ENCODE measurements at places on chromosomes 6 and 20.

GRCh38 chr6:141303907-141304306 lies 828.8 kb upstream of the GJE1 start:
- no peak for DNase-seq

DNA sequence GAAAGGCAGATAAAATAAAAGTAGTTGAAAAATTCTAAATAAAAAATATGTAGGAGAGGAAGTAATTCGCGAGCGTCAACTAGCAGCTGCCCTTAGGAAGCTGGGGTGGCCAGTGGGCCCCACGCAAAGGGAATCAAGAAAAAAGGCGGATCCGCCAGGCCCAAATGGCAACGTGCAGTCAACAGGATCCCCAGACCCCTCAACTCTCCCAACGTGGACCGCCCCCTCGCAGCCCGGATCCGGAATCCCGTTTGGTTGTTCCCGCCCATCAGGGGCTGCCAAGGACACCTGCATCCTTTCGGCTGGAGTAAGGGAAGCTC lies 296 bp downstream of the DZANK1 start:
- DNase-seq = no peak

DNA sequence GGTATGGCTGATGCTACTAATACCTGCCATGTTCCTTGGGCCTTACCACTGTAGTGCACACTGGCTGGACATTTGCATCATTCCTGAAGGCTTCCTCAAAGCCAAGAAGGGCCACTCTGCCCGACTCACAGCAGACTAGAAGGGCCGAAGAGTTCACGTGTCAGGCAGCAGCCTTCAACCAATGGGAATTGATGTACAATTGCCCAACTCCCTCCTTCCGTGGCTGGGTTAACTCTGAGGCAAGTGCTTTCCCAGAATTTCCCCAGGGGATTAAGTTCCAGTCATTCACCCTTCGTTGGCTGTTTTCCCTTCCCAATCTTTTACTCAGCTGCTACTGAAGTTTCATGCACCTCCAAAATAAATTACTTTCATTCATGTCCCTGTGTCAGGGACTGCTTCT lies 29.8 kb downstream of the PSMB9 start:
- no peak for DNase-seq

GRCh38 chr6:37916675-37917074 lies 97.1 kb downstream of the ZFAND3 start:
- DNase-seq = no peak

- DNase-seq = no peak
Measured at GRCh38 chr20:825710-826421, 7.6 kb upstream of the FAM110A start.

GRCh38 chr6:48147051-48147450 lies 36.1 kb upstream of the PTCHD4 start:
- DNase-seq = no peak

DNA sequence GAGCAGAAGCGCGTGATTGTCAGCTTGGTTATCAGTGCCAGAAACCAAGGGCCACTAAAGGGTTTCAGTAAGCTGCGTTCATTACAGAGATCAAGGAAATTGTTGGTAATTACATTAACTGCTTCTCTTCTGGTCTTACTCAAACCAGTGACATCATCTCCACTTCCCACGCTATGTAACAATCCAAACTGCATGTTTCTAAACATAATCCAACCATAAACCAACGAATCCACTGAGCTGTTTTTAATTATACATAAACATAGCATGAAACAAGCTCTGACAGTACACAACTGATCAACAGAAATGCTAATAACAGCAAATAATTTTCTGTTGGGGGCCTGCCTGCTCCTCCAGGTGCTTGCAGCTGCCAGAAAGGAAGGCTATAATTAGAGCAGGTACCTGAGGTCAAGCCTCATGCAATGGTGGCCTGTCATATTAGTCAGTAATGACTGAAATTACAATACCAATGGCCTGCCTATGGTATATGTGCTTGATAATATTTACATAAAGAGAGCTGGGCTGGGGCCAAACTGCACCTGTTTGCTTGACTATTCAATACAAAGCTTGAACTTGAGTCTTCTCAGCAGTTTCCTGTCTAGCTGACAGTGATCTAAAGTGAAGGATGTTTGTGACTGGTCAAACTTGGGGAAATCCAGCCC lies 40.1 kb downstream of the ILRUN start:
- no peak for DNase-seq

DNA sequence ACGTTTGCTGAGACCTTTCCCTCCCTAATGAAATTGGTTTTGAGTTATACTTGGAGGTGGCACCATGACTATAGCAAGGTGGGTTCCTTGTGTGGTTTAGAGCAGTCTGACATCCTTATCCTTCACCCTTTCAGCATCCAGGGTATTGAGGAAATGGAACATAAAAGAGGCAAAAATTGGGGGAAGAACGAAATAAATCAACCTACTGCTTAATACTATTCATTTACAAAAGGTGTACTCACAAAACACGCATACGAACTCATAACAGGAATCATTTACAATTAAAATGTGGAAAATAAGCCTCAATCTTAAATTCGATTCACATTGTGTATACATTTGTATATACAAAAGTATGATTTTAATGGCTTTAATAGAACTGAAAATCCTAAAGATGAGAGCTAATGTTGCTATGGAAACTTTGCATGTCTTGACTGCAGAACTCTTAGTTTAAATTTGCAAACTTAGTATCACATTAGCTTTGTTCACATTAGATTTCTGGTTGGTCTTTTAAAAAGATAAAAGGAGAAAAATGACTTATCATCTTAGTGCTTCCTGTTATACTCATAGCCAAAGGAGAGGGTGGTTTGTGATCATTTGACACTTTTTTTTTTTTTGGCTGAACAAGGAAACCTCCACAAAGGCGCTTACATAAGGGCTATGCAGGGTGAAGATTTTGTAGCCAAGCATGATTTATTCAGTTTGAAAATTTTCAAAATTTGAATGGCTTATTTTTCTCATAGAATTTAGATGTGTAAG lies 76.1 kb upstream of the ATXN1 start:
- no peak for DNase-seq

GRCh38 chr6:82786248-82786647 lies 279.4 kb downstream of the UBE3D start:
- DNase-seq = no peak

DNA sequence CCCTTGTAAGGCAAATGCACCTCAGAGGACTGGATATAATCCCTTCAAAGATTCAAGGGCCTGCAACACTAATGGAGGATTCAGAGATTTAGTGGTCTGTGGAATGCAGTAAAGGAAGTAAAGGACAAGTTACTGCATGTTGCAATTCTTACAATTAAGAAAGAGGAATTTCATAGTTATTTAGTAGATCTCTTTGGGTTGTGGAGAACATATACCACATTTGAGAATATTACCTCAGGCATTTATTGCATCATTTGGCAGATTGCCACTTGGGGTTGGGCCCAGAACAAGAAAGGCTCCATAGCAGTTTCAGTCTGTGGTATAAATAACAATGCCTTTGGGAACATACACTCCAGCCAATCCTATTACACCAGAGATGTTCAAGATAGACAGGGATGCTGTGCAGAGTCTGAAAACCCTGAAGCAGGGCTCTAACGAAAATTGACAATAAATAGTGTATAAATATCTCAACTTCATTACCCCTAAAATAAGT lies 20.9 kb upstream of the EPM2A start:
- DNase-seq = no peak

DNA sequence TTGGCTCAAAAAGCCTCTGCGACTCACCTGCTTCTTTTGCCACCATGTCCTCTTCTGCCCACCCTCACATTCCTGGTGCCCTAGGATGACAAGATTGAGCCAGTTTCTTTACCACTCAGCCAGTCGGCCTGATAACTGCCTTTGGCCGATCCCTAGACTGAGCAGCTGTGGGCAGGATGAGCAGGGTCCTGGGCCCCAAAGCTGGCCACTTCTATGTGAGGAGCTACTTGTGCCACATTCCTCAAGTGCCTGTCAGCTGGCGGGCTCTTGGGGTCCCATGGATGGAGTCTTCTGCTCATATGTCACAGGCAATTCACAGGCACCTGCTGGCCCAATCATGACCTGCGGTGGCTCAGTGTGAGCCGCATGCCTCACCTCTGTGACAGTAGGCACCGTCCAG lies 16.5 kb downstream of the DYNLRB1 start:
- DNase-seq = no peak

- no peak for DNase-seq
Measured at GRCh38 chr6:151325075-151326050, 66.0 kb downstream of the ZBTB2 start.

DNA sequence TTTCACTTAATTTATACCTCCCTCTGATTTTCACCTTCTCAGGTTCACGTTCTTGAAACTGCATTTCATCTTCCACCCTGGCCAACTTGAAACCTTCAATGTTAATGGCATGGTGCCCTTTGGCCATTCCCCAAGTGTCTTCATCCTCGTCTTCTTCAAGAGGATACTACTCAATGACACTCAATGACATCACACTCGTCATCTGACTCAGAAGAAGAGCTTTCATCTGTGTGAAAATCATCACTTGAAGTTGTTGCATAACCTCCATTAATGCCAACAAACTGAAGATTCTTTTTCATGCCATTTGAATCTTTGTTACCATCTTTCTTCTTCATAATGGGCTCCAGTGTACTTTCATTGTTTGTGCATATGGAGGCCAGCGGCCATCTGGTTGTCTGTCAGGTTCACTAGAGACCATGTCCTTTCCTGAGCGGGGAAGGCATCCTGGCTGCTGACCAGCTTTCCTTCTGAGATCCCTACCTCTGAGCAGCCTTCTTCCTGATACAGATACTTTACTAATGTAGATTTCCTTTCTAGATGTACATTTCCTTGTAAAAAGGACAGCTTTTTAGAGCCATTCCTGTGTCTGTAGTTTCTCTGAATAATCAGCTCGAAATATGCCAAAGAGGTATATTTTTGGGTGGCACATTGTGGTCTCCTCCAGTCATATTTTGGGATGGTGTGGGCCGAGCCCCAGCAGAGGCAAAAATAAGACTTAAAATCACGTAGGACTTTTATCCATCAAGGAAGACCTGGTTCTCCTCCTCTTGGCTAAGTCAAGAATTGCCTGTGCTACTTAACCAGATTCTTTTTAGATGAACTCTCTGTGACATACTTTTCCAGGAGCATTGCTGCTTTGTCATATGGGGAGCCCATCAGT lies 21.3 kb downstream of the TRMT6 start:
- no peak for DNase-seq

DNA sequence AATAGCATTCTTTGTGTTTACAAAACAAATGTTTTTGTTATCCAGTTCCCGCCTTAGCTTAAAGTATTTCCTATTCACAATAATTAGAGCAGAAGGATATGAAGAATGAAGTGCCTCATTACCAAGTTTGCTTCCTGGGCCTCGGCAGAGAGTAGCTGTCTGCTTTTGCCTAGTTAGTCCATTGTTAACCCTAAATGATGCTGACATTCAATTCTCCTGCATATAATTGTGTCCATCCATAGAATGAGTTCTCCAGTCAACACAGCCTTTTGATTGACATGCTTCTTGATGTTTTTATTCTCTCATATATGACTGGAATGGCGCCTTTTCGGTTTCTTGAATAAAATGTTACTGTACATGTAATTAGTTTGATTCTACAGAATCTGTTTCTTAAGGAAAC lies 100.9 kb downstream of the MYB start:
- no peak for DNase-seq

GRCh38 chr6:112579601-112580000 lies 232.5 kb downstream of the RFPL4B start:
- DNase-seq = no peak

- no peak for DNase-seq
Measured at GRCh38 chr6:111301946-111302345, 181.1 kb downstream of the REV3L start.

GRCh38 chr6:68651011-68651985 lies 16.2 kb downstream of the ADGRB3 start:
- DNase-seq = no peak

DNA sequence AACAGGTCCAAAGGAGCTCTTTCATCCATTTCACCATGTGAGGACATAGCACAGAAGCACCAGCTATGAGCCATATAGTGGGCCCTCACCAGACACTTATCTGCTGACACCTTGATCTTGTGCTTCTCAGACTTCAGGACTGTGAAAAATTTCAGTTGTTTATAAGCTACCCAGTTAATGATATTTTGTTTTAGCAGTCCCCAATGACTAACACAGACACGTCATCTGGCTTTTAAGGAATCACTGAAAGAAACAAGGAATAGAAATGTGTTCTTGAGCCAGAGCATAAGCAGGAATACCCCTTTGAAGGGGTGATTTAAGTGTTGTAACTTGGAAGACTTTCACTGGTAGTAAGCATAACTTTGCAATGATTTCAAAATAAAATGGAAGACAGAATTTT lies 214.7 kb upstream of the PTCHD4 start:
- DNase-seq = no peak

All from stimulated activated CD4-positive, alpha-beta T cell treated with anti-CD3 and anti-CD28 coated beads, Interleukin-15, amount 100 ng/mL, for 1 hour (primary cell).